ENCODE measurements at places on chromosomes 7 and 10. TPM values are rescaled to one million over a fixed set of nuclear protein-coding genes. Genes with fewer than 3 reads are reported as not detected.

Gene PDLIM1
- total RNA-seq: 4.8 TPM

Gene GRM3
- total RNA-seq: not detected

Gene CPA2
- not detected for total RNA-seq

Gene MMP21
- not detected for total RNA-seq

Gene POLR2J
- total RNA-seq: 52.9 TPM

Gene SUPV3L1
- 46.9 TPM for total RNA-seq

Gene C7orf33
- not detected for total RNA-seq

Gene CALN1
- not detected for total RNA-seq

Gene HTRA1
- total RNA-seq: not detected

Gene MYO3A
- not detected for total RNA-seq

Gene ENO4
- not detected for total RNA-seq

Gene C10orf120
- not detected for total RNA-seq

Gene CTAGE15
- not detected for total RNA-seq

Gene TFR2
- 11.1 TPM for total RNA-seq

Gene NPY
- not detected for total RNA-seq

Gene TMEM229A
- not detected for total RNA-seq

Gene MEOX2
- not detected for total RNA-seq

Gene SVIL
- 3.7 TPM for total RNA-seq

Gene GBX1
- not detected for total RNA-seq

Gene PRKG1
- total RNA-seq: not detected

Gene AOC1
- total RNA-seq: not detected

Gene POMZP3
- 13.5 TPM for total RNA-seq

Gene CUZD1
- 2.8 TPM for total RNA-seq

Gene LRRD1
- total RNA-seq: not detected
